ENCODE measurements at places on chromosomes 2 and 18.

- DNase-seq: peak; percentile 78
Measured at GRCh38 chr18:80046961-80047541, 12.8 kb downstream of the RBFA start.

DNA sequence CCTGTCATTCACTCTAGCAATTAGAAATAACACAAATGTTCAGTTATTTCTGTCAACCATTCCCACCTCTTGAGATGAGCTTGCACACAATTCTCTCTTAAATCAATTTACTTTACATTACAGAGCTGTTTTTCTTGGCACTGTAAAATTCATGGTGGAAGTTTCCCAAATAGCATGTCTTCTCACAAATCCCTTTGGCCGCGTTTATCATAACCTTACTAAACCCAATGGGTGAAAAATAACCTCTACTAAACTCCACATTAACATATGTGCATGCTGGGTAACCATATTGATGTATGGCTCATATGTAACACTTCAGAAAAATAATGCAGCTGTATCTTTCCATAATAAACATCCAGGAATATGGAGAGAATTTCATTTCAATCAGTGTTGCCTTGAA is 75.5 kb upstream of the SULT1C3 start:
- no peak for DNase-seq

- no peak for DNase-seq
Measured at GRCh38 chr2:12211326-12212175, 465.1 kb downstream of the LPIN1 start.

DNA sequence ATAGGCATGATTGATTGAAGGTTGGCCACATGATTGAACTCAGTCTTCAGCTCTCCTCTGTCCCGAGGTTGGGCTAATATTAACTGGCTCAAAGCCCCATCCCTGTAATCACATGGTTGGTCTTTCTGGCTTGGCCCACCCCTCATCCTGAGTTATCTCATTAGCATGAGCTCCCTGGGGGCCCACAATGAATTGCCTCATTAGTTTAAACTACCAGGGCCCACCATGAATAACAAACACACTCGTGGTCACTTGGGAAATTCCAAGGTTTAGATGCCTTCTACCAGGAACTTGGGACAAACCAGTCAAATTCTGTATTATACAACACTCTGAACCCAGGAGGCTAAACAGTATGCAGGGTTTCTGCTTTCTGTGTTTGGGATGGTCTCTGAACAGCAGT is 121.7 kb upstream of the B3GNT2 start:
- no peak for DNase-seq

DNA sequence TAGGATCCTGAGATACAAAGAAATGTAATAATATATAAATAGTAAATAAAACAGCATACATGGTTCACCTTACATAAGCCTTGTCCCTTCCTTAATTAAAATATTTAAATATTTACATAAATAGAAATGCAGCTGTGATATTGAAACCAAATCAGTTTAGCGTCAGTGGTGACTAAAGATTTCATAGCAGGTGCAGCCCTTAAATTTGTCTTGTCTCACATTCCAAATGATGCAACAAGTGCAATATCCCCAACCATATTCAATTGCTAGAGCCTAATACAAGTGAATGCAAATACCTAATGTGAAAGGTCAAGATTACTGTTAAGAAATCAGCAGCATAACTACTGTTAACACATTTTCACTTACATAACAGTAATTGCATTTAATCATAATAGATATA is 539.5 kb downstream of the NYAP2 start:
- DNase-seq: no peak

DNA sequence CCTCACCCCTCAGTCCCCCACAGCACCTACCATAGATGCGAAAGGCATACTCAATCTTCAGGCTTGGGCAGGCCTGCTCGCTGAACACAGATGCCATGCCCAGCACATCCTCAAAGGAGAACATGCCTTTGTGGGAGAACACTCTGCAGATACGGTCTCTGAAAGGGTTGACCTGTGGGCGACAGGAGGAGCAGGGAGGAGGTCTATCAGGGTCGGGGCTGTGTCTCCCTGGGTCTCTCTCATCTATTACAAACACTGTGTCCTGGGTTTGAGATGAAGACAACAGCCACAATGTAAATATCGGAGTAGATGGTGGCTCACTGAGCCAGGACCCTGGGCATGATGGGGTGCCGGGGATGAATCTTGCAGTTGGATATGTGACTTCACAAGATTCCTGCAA is 46.0 kb downstream of the CIB4 start:
- DNase-seq: no peak

DNA sequence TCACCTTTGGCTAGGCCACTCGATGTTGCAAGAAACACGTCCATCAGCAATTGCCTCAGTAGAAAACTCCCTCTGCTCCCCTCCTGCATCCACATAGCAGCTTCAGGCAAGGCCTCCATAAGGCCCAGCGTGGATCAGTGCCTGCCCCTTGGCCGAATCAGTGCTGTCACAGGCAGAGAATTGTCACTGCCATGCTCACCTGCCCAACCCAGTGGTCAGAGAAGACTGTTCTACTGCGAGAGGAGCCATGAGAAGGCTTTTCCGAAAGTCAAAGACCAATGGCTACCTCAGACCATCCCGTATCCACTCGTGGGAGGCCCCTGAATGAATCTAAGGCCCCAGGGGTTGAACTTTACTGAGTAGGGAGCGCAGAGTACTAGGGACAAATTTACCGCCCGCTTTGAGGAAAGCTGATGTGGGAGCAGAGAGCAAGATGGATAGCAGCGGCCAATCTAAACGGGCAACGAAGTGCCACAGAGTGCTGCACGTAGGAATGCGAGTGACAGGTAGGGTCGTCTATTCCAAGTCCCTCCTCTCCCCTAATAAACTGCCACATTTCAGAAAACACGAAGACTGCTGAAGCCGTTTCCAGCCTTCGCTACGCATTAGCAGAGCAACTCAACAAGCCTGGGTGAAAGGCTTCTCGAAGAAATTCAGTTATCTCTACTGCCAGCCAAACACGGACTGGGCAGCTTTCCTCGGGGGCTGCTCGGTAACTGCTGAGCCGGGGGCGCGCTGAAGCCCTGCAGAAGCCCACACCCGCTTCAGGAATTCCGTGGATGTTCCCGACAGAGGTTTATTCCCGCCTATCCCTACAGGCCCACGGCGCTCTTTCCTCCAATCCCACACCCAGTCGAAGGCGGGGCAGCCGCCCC is 968 bp upstream of the RALBP1 start:
- peak; percentile 77 for DNase-seq

- DNase-seq: no peak
Measured at GRCh38 chr18:59721931-59722330, 24.7 kb upstream of the CCBE1 start.

- DNase-seq: no peak
Measured at GRCh38 chr2:58130238-58130637, 83.6 kb downstream of the VRK2 start.

DNA sequence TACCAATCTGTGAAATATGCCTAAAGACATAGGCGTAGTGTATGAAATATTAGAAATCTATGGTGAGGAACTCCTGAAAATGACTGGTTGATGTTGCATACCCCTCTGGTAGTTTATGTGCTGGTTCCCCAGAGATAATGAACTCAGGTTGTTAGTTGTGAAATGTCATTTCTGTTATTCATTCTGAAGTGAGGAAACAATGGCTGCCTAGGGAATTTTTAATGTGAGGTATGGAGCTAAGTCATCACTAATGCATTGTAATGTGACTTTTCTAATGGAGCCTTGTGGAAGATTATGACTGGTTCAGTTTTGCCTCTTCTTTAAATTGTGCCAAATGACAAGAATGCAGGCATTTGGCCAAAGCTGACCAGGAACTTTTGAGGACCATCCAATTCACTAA is 61.6 kb upstream of the RAB27B start:
- DNase-seq: no peak

DNA sequence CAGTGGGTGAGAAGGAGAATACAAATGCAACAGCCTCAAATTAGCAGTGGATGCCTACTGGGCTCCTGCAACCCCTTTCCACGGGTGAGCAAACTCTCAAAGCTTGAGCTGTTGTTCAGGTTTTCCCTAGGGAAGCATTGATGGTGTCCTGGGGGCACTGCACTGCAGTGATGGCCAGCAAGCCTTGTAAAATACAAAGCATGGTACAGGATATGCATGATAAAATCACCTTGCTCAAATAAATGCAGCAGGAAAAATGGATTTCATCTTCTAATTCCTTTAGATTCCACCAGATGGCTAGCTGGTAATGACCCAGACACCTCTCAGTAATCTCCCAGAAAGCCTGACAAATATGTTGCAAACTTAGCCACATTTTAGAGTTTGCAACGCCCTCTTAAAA is 698.2 kb downstream of the TRIB2 start:
- no peak for DNase-seq

GRCh38 chr2:65655000-65655399 is 222.6 kb upstream of the SPRED2 start:
- no peak for DNase-seq

- no peak for DNase-seq
Measured at GRCh38 chr2:568639-569235, 108.5 kb downstream of the TMEM18 start.

DNA sequence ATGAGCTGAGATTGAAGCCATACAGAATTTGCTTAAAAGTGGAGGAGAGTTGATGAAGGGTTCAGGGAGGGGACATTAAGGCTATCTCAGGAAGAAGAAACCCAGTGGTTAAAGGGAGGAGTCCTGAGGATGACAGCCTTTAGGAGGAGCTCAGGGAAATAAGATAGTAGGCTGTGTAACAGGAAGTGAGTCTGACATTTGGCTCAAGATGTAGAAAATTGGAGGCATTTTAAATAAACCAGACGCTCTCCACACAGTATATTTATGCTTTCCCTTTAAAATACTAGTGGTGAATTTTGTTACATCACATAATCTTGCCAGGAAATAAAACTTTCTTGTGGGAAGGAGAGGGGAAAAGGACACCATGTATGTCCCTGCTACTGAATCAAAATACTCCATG is 11.6 kb downstream of the KCNH7 start:
- no peak for DNase-seq

Measured in cerebellum (tissue), 4 donors.